CD4-positive, alpha-beta T cell treated with Interleukin-21 for 1 hour (primary cell): ENCODE measurements at places on chromosomes 6 and 20.

DNA sequence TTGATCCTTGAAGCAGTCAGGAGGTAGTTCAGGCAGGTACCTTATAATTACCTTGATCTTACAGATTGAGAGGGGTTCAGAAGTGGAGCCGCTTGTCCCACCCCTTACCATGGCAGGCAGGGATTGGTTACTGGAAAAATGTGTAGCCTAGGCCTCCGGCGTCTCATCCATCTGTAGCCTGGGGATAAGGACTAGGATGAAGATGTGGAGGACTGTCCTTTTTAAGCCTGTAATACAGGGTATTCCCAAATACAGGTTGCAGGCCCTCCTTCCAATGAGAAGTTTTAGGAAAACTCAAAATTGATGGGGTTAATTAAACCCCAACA lies 2.8 kb downstream of the HMGA1 start:
- no peak for DNase-seq

- no peak for DNase-seq
These were observed 28.4 kb downstream of the IL20RA start for GRCh38 chr6:137016356-137016755.

- no peak for DNase-seq
These were observed 7.6 kb upstream of the TBC1D20 start for GRCh38 chr20:469746-470490.

DNA sequence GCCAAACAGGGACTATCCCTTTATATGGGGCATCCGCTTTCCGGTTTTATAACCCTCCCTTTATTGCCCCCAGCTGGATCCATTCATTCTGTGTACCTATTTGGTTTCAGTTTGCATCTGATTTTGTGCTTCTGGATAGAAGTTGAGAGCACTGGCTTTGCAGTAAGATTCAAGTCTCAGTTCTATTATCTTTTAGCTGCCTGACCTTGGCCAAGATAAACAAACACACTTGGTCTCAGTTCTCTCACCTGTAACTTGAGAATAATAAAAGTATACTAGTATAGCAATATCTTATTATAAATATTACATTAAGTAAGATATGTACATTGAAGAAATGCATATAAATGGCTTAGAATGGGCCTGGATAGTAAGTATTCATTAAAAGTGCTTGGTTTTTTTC lies 182.4 kb upstream of the TSHZ2 start:
- no peak for DNase-seq

- DNase-seq, result no peak
These were observed 492.1 kb upstream of the CHD6 start for GRCh38 chr20:42110301-42110700.

GRCh38 chr6:21597801-21598673 lies 4.5 kb downstream of the SOX4 start:
- no peak for DNase-seq

DNA sequence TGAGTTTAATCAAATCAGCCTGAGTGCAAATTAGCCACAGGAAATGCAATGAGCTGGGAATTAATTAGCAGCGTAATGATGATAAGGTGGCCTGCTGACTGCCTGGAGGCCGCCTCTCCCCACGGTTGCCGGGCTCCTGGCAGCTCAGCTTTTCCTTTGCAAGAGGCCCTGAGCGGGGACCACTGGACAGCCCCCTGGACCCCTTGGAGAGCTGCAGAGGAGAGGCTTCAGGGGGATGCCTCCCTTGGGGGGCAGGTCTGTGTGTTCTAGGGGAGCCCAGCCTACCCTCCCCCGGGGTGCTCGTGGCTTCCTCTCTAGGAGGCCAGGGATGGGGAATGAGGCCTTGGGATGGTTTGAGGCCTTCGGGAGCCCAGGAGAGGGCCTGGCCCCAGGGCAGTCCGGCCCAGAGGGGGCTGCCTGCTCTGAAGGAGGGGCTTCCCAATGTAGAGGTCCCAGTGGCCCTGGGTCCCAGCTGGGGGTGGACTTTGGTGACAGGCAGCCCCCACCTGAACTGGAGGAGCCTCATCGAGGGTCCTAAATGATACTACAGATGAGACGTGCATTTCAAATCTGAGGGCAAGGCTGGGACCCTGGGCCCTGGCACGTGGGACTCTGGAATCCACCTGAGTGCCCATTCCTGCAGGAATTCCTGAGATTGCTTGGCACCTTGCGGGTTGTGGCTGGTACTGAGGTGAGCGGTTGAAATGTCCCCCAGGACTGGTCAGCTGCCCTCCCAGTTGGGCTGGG lies 66.4 kb upstream of the BHLHE23 start:
- no peak for DNase-seq

- no peak for DNase-seq
These were observed 16.1 kb upstream of the TSBP1 start for GRCh38 chr6:32387589-32388340.

DNA sequence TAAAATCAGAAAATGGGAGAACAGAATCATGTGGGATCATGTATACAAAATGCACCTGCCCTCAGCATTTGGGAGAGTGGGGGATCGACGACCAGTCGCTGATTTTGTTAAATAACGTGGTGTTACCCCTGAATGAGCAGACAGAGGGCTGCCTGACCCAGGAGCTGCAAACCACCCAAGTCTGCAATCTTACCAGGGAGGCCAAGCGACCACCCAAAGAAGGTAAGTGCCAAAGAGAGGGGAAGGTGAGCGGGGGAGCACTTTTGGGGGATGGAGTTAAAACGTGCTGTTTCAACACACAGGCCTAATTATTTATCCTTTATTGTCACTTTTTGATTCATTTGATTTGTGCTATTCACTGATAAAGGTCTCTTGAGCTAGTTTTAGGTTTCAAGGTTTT lies 4.1 kb downstream of the ADGRB3 start:
- DNase-seq, result no peak

- DNase-seq, result no peak
These were observed 16.5 kb downstream of the MTHFD1L start for GRCh38 chr6:150881911-150882481.

DNA sequence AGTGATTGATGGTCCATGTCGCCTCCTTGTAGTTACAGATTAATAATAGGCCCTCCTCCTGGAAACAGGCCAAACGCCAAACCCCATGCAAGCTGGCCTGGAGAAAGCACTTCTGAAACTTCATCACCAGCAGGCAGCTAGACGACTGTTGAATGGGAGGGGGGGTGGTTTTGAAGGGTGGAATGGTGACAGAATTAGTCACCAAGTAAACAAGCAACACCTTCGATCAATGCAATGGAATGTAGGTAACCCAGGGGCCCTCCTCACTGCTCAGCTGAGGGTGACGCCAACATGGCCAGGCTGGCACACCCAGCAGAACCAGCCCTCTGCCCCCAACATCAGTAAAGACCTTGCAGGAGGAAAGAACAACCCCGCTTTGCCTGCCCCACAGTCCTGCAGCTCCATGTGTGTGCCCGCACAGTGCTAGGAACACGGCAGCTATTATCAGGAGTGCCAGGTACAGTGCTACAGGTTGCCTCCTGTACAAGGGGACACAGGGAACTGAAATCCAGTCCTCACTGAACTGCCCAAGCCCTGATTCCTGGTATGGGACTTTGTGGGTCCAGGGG lies 2.7 kb downstream of the BCAS1 start:
- no peak for DNase-seq

DNA sequence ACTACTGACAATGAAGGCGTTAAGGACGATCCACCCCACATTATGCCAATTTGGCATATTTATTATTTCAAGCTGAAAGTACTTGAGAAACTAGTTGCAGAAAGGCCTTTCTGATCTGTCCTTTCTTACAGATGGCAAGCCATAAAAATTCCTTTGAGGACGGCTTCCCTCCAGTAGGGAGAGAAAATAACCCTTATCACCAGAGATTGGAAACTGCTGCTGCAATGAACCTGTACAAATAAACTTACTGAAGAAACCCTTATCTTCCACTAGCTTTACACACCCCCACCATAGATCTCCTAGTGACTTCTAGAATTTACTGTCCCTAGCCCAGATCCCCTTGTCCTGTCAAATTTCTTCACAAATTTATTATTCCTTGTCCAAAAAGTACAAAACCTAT lies 105.2 kb downstream of the MAP7 start:
- DNase-seq, result no peak

DNA sequence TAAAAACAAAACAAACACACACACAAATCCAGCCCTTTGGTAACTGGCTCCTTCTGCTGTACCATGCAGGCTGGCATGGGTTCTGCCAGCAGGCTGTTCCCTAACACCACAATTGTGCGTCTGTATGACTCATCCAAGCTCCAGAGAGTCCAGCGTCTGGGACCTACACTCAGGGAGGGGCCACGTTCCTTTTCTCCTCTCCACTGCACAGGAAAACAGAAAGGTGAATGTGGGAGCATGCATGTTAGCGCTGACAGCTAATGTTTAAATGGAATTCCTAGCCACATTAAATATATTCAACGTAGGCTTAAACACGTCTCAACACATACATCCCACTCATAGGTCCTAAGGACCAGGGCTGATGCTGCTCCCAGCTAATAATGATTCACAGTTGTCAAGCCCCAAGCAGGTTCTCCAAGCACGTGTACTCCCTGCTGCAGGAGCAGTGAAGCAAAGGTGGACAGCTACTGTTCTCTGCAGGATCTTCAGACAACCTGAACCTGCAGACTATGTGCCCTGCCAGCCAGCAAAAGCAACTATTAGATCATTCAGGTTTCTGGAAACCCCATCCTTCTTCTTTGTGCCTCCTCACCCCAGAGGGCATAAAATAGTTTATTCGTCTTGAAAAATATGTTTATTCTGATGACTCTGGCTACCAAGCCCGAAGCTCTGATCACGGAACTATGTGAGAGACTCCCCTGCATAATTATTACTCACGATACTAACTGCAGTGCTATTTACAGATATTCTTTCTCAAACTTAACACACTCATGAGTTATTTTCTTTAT lies 20.9 kb downstream of the MAP1LC3A start:
- DNase-seq, result no peak

GRCh38 chr6:127963495-127963894 lies 62.6 kb upstream of the THEMIS start:
- no peak for DNase-seq
